Natural killer cell (primary cell): ENCODE measurements at places on chromosomes 1 and 21. TPM values are rescaled to one million over a fixed set of nuclear protein-coding genes. Genes with fewer than 3 reads are reported as not detected.

GRCh38 chr1:243849421-243850201, 432 bp downstream of the AKT3 start:
- H3K4me1 ChIP-seq = peaks cover 10% of the 10 kb centered on the region
- no peaks in the 10 kb centered on the region for H3K36me3 ChIP-seq
- peak overlapping the region; percentile 89 for H3K27ac ChIP-seq
- H3K4me3 ChIP-seq = peak overlapping the region; percentile 85

GRCh38 chr1:2378956-2379732, 12.2 kb downstream of the MORN1 start:
- DNase-seq = no peak
- no peaks in the 10 kb centered on the region for H3K36me3 ChIP-seq
- H3K27ac ChIP-seq = no peak overlapping the region
- no peak overlapping the region for H3K4me3 ChIP-seq
- H3K4me1 ChIP-seq = peaks cover 22% of the 10 kb centered on the region

DNA sequence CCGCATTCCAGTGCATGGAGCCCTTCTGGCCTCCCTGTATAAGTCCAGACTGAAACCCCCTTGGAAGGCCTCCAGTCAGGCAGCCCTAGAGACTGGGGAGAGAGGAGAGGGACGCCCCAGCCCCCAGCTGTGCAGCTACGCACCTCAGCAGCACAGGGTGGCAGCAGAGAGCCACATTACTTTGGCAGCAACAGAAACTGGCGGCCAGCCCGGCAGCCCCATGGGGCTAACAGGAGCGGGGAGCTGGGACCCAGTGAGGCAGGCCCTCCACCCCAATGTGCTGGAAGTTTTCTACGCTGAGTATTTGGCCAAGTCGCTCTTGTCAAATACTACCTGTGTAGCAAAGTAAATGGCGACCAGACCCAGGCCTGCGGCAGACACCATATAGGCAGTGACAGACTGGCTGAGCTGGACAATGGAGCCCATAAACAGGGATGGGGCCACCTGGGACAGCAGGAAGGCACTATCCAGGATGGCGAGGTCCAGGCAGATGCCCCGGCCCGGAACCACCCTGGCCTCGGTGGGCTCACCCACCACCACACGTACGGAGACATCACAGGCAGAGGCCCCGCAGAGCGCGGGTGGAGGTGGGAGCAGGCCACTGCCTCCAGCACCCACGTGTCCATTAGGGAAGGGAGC, 21.2 kb downstream of the SLC45A3 start:
- H3K4me3 ChIP-seq = no peak overlapping the region
- peak; percentile 62 for DNase-seq
- H3K27ac ChIP-seq = no peak overlapping the region

GRCh38 chr1:67342076-67342890, 34.6 kb downstream of the IL12RB2 start:
- H3K27me3 ChIP-seq = no peaks in the 10 kb centered on the region
- H3K4me1 ChIP-seq = peaks cover 37% of the 10 kb centered on the region
- peak; percentile 40 for DNase-seq
- peaks cover 12% of the 10 kb centered on the region for H3K36me3 ChIP-seq
- H3K27ac ChIP-seq = peak overlapping the region; percentile 51
- no peak overlapping the region for H3K4me3 ChIP-seq

DNA sequence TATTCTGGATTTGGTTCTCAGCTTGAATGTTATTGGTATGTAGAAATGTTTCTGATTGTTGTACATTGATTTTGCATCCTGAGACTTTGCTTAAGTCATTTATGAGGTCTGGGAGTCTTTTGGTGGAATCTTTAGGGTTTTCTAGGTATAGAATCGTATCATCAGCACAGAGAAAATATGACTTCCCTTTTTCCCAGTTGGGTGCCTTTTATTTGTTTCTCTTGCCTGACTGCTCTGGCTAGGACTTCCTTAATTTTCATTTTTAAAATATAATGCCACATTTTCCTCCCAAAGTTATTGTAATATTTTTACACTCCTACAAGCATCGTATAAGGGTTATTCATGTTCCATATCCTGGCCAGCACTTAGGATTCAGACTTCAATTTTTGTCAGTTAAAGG, 111.1 kb downstream of the FNBP1L start:
- no peak overlapping the region for H3K27ac ChIP-seq
- no peak overlapping the region for H3K4me3 ChIP-seq
- no peaks in the 10 kb centered on the region for H3K4me1 ChIP-seq
- no peak for DNase-seq

GJA4 gene
- total RNA-seq = not detected

DNA sequence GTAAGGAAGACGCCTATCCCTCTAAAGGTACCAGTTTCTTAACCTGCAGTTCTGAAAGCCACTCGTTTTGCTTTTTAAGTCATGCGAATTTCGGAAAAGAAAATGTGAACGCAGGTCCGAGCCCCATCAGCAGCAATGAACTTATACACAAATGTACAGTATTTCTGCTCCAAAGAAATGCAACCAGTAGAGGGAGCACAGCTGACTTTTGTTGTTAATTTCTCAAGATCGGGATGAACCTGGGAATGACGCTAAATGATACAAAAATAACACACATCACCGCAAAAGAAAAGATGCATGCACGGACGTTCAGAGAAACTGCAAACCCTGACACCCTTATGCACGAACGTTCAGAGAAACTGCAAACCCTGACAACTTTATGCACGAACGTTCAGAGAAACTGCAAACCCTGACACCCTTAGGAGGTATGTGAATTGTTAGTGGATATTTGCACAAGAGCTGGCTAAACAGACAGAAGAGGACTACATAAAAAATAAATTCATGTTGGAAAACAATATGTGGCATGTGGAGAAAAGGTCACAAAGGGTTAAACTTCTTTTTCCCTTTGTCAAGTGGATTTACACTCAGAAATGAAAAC, 3.5 kb upstream of the TIAM1 start:
- H3K36me3 ChIP-seq = no peaks in the 10 kb centered on the region
- peaks cover 20% of the 10 kb centered on the region for H3K4me1 ChIP-seq
- no peaks in the 10 kb centered on the region for H3K27me3 ChIP-seq
- H3K4me3 ChIP-seq = no peak overlapping the region
- DNase-seq = no peak

DNA sequence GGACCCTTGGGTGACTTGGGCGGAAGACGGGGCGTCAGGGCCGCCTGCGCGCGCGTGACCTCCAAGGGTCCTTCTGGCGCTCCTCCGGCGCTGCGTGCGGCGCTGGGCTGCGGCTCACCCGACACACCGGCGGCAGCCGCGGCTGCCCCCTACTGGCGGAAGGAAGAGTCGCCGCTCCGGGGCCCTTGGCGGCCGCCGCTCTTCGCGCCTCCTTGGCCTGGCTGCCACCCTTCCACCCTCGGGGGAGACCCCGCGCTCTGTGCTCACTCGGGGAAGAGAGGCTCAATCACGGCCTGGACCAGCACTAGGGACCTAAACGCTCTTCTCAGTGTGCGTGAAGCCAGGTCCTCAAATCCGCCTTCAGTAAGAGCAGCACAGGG, 89.7 kb downstream of the DMRTA2 start:
- H3K4me1 ChIP-seq = peaks cover 9% of the 10 kb centered on the region
- peak; percentile 64 for DNase-seq
- H3K27ac ChIP-seq = no peak overlapping the region
- no peaks in the 10 kb centered on the region for H3K36me3 ChIP-seq

GRCh38 chr1:78831731-78832360, 174.7 kb downstream of the ADGRL4 start:
- DNase-seq = no peak
- H3K27ac ChIP-seq = no peak overlapping the region

- no peaks in the 10 kb centered on the region for H3K4me1 ChIP-seq
- no peak for DNase-seq
- H3K27ac ChIP-seq = no peak overlapping the region
- H3K36me3 ChIP-seq = no peaks in the 10 kb centered on the region
- H3K4me3 ChIP-seq = no peak overlapping the region
These were observed 109.4 kb downstream of the TLR5 start for GRCh38 chr1:223033658-223034057.

SCYL3 gene
- total RNA-seq = 7.0 TPM
